NCI-H446 (cell line): ENCODE measurements at places on chromosomes 16 and 17.
A peak's percentile ranks its signal among the peaks of the same experiment; 100 is the strongest.

GRCh38 chr16:11949527-11949926, 7.7 kb upstream of the NPIPB2 start:
- DNase-seq = peak; percentile 41

DNA sequence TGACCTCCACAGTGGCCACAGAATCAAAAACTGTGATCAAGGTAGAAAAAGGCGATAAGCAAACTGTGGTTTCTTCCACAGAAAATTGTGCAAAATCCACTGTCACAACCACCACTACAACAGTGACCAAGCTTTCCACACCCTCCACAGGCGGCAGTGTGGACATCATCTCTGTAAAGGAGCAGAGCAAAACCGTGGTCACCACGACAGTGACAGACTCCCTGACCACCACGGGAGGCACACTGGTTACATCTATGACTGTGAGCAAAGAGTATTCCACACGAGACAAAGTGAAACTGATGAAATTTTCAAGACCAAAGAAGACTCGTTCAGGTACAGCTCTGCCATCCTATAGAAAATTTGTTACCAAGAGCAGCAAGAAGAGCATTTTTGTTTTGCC, 83.6 kb downstream of the C17orf58 start:
- no peak for DNase-seq

GRCh38 chr16:10652730-10653590, 41.8 kb downstream of the TEKT5 start:
- no peak for DNase-seq

DNA sequence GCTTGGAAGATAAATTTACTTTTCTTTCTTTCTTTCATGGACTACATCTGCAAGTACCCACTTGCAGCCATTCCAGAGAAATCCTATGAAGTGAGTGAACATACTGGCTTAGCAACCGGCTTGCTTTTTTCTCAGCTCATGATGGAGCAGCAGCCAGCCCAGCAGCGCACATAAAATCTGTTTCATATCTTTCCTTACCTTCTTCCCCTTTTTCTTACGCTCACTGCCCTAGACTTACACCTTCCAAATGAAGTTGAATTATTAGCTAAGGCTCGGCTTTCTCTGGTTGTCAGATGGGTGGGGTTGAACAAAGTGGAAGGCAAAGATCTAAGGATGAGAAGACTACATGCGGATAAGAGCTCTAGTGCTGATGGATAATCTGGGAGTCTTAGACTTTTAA, 13.9 kb upstream of the ABCA8 start:
- DNase-seq = no peak

DNA sequence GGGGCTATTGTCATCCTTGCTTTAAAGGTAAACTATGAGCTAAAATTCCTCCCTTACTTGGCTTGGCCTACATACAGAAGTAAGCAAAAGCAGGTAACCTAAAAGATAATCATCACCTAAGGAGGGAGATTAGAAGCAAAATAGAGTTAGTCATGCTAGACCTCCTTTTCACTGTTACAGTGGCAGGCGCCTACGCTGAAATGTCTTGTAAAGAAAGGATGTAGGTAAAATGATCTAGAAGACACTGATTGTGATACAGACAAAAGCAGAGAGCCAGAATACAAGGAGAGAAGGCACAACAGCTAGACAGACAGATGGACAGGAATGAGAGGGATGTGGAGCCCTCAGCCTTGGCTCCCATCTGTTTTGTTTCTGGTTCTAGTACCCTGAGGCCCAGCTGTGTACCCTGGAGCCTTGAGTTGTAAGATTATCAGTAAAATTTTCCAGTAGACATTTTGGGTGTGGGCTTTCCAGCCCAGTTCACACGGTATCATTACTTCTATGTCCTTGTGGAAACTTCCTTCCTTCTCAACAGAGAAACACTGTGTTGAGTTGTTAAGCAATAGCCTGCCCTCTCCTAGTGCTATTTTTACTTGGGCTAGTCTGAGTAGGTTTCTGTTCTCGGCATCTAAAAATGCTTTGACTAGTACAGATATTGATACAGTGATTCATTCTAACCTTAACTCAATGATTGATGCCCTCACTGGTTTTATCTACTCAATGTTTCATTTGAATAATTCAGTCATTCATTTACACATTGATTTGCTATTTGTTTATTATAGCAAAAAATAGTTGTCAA, 7.7 kb upstream of the C16orf78 start:
- DNase-seq = peak; percentile 5

DNA sequence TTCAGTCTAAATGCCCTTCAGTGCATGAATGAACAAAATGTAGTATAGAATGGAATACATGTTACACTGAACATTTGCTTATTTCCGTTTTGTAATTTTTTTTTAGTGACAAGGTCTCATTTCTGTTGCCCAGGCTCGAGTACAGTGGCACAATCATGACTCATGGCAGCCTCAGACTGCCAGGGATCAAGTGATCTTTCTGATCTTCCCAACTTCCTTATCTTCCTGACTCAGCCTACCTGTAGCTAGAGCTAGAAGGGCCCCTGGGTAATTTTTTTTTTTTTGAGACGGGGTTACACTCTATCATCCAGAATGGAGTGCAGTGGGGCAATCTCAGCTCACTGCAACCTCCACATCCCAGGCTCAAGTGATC, 7.3 kb upstream of the SLX4 start:
- DNase-seq = no peak

GRCh38 chr17:59828478-59828760, 64.3 kb downstream of the TUBD1 start:
- DNase-seq = no peak

DNA sequence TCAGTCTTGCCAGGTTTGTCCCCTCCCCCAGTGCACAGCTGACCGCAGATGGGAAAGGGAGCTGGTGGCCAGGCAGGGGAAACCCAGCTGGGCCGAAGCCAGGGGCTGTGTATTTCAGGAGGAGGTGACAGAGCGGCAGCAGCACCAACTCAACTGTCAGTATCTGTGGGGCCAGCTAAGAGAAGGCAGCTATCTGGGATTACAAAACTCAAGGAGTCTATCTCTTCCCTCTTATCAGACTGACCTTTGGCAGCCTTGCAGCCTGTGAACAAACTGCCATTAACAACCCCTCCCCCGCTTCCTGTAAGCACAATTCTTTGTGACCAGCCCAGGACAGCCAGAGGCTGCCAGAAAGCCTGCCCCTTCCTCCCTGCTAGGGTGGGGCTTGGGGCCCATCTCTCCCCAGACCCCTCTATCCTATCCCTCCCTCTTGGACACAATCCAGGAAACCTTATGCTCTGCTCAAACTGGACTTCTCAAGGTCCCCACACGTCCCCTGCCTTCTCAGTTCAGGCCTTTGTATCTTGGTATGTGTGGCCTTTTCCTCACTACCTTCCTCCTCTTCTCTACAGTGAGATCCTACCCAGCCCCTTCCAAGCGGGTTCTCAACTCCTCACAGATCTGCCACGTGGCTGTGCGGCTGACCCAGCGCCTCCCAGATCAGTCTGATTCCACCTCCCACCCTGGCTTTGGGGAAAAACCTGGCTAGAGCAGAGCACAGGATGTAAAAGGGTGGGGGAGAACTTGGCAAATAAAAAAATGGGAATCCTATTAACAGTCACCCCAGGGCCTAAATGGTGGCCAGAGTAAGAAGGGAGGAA, 10.5 kb downstream of the ST3GAL2 start:
- DNase-seq = peak; percentile 1

- no peak for DNase-seq
Measured at GRCh38 chr16:7160093-7160492, 172.6 kb upstream of the RBFOX1 start.

DNA sequence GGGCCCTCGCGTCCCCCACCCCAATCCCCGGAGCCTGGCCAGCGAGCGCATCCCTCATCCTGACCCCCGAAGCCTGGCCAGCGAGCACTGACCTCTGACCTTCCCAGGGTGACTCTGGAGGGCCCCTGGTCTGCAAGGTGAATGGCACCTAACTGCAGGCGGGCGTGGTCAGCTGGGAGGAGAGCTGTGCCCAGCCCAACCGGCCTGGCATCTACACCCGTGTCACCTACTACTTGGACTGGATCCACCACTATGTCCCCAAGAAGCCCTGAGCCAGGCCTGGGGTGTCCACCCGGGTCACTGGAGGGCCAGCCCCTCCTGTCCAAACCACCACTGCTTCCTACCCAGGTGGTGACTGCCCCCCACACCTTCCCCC, 2.3 kb downstream of the TPSD1 start:
- DNase-seq = no peak

- DNase-seq = no peak
Measured at GRCh38 chr17:62790564-62790986, 17.5 kb downstream of the MARCHF10 start.

DNA sequence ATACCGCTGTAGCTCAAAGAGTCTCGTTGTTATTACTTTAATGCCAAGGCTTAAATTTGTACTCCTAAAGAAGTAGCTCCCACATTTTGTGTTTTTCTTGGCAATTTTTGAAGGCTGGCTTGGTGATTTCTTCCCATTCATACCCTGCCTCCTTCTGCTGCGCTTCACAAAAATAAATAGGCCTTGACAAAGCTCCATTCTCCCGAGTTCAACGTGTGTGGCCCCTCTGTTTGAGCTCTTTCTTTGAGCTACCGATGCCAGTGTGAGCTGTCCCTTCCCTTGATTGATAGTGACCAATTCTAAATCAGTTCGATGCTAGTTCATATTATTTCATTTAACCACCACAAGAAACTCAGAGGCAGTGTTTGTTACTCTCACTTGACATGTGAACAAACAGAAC, 96.8 kb downstream of the MAP2K6 start:
- no peak for DNase-seq

- no peak for DNase-seq
Measured at GRCh38 chr17:65271296-65271695, 134.1 kb downstream of the RGS9 start.

GRCh38 chr17:38460716-38461630, 32.7 kb downstream of the ARHGAP23 start:
- no peak for DNase-seq

GRCh38 chr16:63458846-63459245, 1422.6 kb upstream of the CDH8 start:
- no peak for DNase-seq

GRCh38 chr17:63491977-63492618, 15.2 kb downstream of the ACE start:
- DNase-seq = peak; percentile 7

- no peak for DNase-seq
Measured at GRCh38 chr17:42706732-42707131, 24.4 kb downstream of the CNTNAP1 start.

DNA sequence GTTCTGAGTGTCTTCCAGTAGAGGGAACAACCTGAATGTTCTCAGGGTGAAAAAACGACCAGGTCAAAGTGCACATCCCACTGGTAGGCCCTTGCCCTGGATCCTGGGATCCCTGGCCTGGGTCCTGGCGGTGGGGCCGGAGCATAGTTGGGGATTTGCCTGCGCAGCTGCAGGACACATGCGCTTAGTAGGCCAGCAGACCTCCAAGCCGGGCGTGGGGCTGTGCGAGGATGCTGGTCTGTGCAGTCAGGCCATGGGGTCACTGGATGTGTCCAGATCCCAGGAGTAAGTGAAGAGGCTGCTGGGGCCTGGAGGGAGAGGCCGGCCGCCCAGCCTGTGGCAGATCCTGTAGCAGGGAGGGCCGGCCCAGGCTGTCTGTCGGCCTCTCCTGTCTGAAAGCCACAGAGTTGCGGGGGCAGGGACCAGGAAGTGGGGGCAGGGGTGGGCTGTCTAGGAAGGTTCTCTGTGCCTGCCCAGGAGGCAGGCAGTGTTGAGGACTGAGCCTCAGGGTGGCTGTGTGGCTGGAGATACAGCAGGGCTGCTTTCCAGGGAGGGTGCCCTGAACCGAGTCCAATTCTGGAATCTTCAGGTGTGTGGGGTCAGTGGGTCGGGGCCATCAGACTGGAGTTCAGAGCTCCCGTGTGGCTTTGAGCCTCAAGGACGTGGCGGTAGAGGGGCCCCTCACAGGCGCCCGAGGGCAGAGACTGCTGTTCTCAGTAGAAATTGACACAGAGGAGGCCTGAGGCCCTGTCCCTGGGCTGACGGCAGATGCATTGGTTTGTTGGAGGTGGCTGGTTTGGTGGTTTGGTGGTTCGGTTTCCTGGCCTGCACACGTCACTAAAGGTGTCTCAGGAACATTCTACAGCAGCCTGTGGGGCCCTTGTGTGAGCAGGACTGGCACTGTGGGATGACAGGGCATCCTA, 17.2 kb upstream of the NUDT16L1 start:
- DNase-seq = no peak

DNA sequence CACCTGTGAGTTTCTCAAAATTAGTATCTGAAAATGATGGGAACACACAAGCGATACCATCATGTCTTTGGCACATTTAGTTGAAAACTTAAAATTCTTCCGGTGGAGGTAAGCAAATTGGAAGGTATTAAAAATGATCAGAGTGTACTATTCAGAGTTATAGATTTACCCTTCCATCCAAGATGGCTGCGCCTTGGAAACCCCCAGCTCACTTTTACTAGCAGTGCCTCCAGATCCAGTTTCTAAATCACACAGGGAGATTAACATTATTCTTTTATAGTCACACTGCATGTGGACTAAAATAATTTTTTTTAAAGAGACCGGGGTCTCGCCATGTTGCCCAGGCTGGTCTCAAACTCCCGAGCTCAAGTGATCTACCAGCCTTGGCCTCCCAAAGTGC, 15.0 kb downstream of the PITPNC1 start:
- no peak for DNase-seq

- DNase-seq = no peak
Measured at GRCh38 chr17:62898239-62898864, 67.7 kb upstream of the TANC2 start.

GRCh38 chr17:68101987-68102314, 66.4 kb downstream of the KPNA2 start:
- DNase-seq = no peak

- DNase-seq = no peak
Measured at GRCh38 chr17:76682296-76682695, 28.5 kb downstream of the MXRA7 start.

DNA sequence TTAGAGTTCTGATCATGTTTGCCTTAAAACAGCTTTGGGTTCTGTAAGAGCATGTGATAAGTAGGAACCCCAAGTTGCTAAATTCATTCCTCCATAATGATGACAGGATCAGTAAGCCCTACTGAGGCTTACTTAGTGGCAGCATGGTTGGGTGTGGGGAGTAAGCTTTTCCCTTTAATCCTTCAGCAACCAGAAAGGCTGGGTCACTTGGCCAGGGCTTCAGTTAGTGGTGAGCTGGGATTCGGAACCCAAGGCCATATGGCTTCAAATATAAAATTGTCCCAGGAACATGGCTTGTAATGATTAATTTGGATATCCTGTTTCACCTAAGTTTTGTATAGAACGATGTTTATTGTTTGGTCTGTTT, 850 bp downstream of the GINS3 start:
- no peak for DNase-seq

GRCh38 chr17:81354954-81355347, 40.3 kb upstream of the BAHCC1 start:
- DNase-seq = no peak

- DNase-seq = peak; percentile 80
Measured at GRCh38 chr16:25106567-25107465, 4.7 kb upstream of the LCMT1 start.

- DNase-seq = peak; percentile 20
Measured at GRCh38 chr16:81035975-81036750, 521 bp downstream of the ATMIN start.

- no peak for DNase-seq
Measured at GRCh38 chr16:2211923-2212347, 1.3 kb upstream of the BRICD5 start.
